ENCODE measurements at places on chromosomes 2 and 18.

DNA sequence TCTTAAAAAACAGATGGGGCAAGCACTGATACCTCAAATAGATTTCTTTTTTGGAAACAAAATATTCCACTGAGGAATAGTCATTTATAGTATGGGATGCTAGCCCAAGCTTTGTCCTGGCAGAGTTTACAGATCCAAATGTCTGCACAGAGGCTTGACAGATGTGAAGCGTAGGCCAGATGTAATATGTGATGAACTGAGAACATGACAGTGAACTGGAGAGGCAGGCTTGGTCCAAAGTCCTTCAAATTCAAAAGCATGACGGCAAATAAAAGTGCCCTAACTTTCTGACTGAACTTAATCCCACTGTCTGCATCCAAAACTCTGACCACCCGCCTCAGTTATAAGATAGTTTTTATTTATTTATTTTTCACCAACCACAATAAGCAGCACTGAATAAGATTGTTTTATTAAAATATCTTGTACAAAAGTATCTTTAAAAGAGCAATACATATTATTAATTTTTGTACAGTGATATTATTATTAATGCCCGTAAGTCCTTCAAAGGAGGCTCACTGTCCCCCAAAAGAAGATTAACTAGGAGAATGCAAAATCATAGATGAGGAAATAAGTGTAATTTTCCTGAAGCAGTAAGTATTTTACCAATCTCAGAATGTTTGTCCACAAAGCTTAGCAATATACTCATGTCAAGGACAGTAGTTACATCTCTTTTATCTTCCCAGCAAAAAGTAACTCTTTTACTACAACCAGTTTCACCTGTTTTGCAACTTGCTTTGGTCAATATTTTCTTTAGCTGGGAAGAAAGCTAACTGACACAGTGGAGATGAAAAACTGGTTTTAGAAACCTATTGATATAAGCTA lies 10.7 kb upstream of the SPOPL start:
- no peak for DNase-seq

DNA sequence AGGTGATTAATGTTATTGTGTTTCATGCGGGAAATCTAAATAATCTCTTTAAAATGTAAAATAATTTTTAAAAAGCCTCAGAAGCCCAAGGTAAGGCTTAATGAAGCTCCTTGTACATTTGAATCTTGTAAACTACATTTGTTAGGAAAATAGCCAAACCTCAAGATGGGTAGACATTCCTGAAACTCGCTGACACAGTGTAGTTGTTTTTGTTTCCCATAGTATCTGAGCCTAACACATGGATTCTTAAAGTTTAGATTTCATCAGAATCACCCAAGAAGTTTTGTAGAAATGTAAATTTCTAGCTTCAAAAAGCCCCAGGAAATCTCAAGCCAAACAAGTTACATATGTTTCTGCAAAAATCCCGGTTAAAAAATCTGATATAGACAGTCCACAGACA lies 1221.1 kb upstream of the ACVR2A start:
- no peak for DNase-seq

DNA sequence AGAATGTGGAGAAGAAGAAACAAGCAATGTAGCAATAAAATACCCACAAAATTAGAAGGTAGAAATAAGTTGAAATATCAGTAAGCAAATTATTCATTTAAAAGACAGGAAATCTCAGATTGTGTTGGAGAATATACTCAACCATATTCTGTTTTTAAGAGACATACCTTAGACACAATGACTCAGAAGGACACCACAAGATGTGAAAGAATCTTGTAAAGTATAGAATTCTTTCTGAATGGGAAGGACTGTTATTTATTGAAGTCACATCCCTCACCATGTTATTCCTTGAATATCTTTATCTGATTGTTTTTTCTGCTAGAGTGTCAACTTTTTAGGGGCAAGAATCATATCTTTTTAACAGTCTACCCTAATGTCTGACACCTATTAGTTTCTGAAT lies 50.4 kb downstream of the CTAGE1 start:
- DNase-seq: no peak

GRCh38 chr2:43175020-43175441 lies 51.4 kb downstream of the ZFP36L2 start:
- no peak for DNase-seq

- no peak for DNase-seq
These were observed 21.1 kb downstream of the MBP start for GRCh38 chr18:77111449-77111848.

GRCh38 chr2:204695506-204695905 lies 150.2 kb downstream of the PARD3B start:
- no peak for DNase-seq

- no peak for DNase-seq
These were observed 22.2 kb upstream of the SOS1 start for GRCh38 chr2:39142904-39143605.

DNA sequence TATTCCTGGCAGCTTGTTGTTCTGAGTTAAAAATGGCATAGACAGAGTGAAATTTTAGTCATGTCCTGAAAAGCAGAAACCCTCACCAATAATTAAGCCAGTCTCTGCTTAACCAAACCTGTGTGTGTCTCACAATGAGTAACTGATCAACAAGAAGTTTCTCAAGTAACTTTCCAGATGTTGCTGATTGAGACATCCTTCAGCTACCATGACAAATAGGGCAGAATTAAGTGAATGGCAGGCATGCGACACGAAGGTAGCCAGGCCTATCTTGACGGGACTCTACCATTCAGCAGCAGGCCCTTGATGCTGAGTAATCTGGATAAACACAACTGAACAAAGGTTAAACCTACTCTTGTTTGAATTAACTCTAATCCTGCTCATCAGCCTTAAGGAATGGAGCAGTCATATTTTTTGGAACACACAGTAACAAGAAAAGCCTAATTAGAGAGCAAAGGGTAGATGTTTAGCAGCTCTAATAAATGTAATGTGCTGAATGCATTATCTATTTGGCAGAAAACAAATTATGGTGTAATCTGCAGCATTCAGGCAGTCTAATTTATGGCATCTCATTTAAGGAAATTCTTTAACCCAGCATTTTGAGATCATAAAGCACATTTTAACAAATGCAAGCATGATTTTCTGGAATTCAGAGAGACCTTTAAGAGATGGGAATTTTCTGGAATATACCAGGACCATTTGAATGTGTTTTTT lies 159.5 kb upstream of the EPHA4 start:
- no peak for DNase-seq

DNA sequence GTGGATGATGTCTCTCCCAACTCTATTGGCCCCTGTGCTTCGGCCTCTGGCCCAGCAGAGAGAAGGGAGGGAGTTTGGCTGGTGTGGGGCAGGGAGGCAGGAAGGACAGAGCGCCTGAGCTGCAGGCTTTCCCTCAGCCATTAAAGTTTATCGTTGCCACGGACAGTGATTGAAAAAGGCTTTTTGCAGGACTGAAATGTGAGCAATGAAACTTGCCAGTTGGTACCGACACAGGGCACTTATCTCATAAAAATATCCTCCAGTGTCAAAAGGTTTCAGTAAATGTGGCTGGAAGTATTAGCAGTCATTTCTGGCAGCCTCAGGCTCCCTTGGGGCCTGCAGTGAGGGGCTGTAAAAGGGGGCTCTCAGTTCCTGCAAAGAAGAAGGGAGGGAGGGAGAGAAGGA lies 169.2 kb downstream of the GLI2 start:
- no peak for DNase-seq

DNA sequence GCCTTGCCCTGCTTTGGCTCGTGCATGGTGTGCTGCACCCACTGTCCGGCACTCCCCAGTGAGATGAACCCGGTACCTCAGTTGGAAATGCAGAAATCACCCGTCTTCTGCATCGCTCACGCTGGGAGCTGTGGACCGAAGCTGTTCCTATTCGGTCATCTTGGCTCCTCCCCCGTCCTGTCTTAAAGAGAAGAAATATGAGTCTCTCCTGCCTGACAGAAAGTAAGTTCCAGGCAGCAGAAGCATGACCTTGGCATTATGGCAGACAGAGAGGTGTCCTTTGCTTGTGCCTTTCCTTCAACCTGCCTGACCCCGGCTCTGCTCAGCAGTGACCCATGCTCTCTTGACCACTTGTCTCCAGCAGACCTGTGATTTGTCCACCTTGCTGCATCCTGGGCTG lies 62.5 kb upstream of the CYP1B1 start:
- DNase-seq: no peak

- DNase-seq: no peak
These were observed 37.8 kb upstream of the ASAP2 start for GRCh38 chr2:9168821-9169221.

DNA sequence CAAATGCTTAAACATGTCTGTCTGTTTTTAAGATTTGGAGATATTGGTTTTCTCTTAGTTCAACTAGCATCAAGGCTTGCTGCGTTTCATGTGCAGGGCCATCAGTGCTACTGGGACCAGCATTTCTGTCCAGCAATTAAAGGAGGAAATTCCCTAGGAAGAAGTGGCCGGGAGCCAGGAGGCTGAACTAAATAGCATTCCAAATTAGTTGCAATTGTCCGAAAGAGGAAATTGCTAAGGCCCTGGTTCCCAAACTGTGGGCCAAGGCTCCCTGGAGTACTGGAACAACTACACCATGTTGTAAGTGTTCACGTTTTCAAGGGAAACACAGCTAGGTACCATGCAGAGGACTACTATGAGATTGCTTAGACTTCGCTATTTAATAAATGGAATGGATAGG lies 257.9 kb downstream of the PTPRM start:
- no peak for DNase-seq

DNA sequence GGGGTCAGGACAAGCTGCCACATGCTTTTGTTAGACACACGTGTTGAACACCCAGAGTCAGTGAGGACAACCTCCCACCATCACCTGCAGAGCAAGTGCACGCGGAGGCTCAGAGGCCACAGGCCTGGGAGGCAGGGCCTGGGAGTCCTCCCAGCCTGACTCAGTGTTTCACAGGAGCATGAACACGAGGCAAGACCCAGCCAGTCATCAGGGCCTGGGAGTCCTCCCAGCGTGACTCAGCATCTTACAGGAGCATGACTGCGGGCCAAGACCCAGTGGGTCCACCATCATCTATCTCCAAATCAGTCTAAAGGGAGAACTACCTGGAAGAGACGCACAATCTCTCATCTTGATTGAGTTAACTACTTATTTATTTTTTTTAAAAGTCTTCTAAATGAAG lies 112.6 kb upstream of the PXDN start:
- DNase-seq: no peak

- DNase-seq: no peak
These were observed 209.2 kb downstream of the ZNF407 start for GRCh38 chr18:74806700-74807416.

DNA sequence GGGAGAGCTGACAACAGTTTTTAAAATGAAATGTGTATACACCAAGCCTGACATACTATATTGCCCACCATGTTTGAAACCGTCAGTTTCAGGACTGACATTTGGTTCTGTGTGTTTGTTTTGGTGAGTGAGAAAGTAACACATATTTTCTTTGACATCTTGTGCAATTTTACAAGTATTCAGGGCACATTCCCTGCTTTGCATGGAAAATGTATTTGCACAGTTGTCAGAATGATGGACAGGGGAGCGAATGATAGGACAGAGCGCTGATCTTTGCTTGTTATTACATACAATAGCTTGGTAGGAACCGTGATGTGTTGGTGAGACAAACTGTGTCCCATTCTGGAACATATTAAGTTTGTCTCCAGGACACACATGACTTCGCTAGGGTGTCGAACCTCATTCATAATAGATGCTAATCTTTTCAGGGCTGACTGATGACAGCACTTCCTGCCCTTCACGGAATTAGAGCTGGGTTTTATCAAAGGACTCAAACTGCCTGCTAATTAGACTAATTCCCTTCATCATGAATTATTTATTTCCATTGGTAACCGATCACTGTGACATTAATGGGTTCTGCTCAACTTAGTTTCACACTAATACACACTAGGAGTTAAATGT lies 158.5 kb downstream of the CDCA7 start:
- no peak for DNase-seq
